ENCODE measurements at places on chromosomes 4 and X.

GRCh38 chrX:8403988-8404387 lies 60.6 kb upstream of the VCX3B start:
- DNase-seq = no peak

DNA sequence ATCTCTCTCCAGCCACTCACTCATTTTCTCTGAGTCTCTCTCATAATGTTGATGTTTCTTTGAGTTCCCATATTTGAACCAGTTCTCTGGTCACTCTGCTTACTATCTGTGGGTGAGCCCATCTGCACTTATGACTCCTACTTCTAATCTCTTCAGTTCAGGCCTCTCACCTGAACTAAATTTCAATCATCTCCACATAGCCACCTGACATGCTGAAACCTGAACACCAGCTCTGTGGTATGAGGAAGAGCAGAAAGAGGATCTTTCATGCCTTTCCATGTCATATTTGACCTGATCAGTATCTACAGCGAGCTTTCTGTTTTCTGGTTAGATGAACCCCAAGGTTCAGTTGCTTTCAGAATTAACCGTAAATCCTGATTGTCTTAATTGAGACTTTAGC lies 122.2 kb upstream of the ESX1 start:
- DNase-seq = no peak

GRCh38 chr4:23202712-23203247 lies 510.0 kb downstream of the GBA3 start:
- DNase-seq = no peak

- DNase-seq = no peak
Measured at GRCh38 chrX:152245213-152245612, 106.8 kb upstream of the MAGEA10 start.

- DNase-seq = no peak
Measured at GRCh38 chr4:111871802-111872201, 273.5 kb upstream of the FAM241A start.

DNA sequence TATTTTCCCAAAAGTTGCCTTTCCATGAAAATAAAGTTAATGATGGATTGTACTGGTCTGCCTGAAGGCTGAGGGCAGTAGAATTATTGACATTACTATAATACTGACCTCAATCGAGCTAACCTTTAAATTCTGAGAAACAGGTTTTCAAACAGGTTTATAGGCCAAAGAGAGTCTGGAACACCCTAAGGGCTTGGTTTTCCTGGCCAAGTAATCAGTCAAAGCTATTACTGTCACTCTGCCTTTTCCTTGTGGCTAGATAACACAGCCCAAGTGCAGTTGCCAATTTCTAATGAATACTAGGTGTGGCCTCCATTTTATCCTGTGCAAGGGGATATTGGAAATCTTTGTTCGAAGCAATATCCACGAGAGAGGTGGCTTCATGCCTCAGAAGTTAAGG lies 75.2 kb downstream of the INTS12 start:
- DNase-seq = no peak

GRCh38 chr4:93771640-93772411 lies 56.7 kb upstream of the ATOH1 start:
- DNase-seq = no peak

DNA sequence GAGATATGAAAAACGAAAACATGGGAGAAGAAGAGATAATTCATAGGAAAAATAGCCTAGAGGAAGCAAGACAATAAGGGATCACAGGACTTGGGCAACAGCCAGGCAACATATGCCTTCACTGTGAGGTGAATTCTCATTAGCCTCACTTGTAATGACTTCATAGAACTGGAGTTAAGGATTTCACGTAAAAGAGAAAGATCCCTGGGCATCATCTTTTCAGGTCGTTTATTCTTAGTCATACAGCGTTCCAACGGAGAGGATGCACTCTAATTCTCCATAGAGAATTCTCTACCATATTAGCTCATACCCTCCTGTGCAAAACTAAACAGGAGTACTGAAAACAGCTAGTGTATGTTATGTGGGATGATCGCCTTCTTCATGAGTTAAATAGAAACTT lies 1.4 kb downstream of the PRKG2 start:
- no peak for DNase-seq
